NCI-H1930 (cell line): ENCODE measurements at places on chromosomes 2 and 18.

DNA sequence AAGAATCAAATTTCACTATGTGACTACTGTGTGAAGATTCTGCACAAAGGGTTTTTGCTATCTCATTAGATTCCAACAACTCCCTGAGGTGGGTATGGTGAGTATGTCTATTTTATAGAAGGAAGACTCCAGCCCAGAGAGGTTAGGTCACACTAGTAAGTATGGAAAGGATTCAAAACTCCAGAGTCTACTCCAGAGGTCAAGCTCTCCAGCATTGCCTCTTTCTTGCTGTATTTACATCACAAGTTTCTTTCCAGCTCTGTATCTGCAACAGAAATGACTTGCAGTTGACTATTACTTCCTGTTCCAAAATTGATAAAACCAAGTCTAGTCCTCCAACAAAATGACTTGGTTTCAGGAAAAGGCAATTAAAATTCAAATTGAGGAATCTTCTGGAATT lies 2.1 kb downstream of the COL4A4 start:
- no peak for DNase-seq

DNA sequence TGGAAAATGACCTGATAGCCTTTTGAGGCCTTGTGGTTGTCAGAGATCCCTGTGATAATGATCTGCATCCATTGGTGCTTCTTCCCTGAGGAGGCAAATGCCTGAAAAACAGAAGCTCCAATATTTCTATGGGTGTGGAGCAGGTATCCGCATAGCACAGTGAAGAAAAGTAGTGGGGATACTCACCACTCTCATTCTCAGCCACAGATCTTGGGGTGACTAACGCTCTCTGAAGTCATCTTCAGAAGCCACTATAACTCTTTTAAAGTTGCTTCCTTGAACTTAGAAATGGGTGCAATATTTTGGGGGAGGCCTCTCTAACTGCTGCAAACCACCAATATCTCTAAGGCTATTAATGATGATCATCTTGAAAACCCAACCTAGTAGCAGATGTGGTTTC lies 46.2 kb downstream of the ARHGAP15 start:
- DNase-seq = no peak

GRCh38 chr18:26159353-26159752 lies 25.7 kb downstream of the PSMA8 start:
- no peak for DNase-seq

DNA sequence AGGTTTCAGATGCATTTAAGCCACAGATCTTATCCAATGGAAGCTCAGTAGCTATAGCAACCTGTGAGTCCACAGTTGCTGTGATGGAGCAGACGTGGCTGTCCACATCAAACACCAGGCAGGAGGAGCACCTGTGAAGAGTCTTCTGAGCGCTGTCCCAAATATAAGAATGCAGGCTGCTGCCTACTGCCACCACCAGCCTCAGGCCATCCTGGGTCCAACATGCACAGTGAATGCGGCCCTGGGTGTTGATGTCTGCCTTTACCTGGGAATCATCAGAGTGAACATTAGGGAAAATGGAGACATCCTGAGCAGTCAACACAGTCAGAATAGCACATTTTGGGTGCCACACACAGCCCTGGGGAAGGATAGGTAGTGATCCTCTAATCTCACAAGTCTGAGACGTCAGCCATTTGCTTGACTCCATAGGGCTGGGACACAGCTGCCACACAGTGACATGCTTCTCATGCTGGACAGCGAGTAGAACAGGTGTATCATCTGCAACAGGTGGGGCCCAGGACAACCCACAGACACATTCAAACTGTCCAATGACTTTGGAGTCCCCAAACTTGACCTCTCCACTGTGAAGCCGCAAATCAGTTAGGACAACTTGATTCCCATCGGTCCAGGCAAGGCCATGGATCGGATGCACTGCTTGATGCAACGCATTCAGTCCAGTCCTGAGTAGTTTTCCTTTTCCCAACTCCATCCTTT lies 8.2 kb downstream of the WDCP start:
- no peak for DNase-seq

- DNase-seq = no peak
Observed at GRCh38 chr2:199322151-199322550, 135.6 kb downstream of the SATB2 start.

GRCh38 chr2:1976112-1976511 lies 231.8 kb upstream of the PXDN start:
- DNase-seq = no peak

DNA sequence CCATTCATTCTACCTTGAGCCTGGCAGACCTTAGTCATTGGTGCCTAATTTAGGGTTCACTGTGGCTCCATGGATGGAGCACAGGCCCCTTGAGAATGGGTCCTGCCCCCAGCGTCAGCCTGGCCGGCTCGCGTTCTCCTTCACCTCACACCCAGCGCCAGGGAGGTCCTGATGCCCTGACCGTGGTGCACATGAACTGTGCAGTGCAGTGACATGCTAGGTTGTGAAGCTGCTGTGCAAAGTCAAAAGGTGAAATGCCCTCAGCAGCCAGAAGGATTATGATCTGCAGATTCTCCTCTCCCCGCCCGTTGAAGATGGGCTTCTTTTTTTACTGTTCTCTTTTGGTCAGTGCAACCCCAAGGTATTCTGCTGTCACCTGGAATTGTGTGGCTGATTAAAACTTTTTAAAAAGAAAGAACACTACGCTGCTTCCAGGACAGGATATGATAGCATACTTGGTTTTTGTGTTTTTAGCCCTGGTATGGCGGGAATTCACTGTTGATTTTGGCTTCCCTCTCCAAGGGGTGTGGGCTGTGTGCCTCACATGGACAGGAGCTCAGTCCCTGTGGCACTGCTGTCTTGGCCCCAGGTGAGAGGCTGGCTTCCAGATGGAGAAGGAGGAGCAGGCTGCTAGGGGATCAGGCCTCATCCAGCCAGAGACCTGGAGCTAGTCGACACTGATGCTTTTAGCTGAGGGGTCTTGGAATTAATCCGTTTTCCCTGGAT lies 49.4 kb upstream of the MCFD2 start:
- DNase-seq = no peak
